ENCODE measurements at places on chromosomes 3 and 15. TPM values are rescaled to one million over a fixed set of nuclear protein-coding genes. Genes with fewer than 3 reads are reported as not detected.

The ERC2 gene
- not detected for total RNA-seq

- no peak for DNase-seq
- no peaks in the 10 kb centered on the region for H3K27me3 ChIP-seq
- no peaks in the 10 kb centered on the region for H3K36me3 ChIP-seq
These were observed 89.6 kb downstream of the CHST2 start for GRCh38 chr3:143208976-143209714.

The COL6A6 gene
- not detected for total RNA-seq

DNA sequence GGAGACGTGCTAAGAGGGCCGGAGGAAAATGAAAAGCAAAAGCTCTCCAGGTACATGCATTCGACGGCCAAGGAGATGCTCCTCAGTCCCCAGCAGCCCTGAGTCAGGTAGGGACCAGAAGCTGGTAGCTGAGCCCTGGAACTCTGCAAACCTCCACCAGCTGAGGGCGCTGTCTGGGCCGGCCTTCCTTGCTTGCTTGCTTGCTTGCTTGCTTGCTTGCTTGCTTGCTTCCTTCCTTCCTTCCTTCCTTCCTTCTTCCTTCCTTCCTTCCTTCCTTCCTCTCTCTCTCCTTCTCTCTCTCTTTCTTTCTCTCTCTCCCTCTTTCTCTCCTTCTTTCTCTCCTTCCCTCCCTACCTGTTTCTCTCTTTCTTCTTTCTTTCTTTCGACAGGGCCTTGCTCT, 94.6 kb upstream of the RASGRF1 start:
- H3K27me3 ChIP-seq, result peaks cover 2% of the 10 kb centered on the region
- H3K4me1 ChIP-seq, result no peaks in the 10 kb centered on the region
- no peak overlapping the region for H3K27ac ChIP-seq
- peak; percentile 31 for DNase-seq
- H3K36me3 ChIP-seq, result no peaks in the 10 kb centered on the region
- H3K4me3 ChIP-seq, result no peak overlapping the region

DNA sequence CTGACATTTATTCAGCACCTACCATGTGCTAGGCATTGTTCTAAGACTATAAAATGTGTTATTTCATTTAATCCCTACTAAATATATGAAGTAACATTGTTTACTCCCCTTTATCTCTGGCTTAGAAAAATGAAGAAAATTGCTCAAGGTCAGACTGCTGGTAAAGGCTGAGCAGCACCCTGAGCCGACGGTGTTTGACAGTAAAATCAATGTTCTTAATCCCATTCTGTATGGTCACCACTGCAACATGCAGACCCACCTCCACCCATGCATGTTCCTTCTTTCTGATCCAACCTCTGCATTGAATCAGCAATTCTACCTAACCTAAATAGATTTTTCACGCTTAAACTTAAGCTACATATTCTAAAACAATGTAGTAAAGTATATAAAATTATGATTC, 216.5 kb downstream of the ZBBX start:
- no peak overlapping the region for H3K27ac ChIP-seq
- no peak for DNase-seq
- H3K4me3 ChIP-seq, result no peak overlapping the region
- no peaks in the 10 kb centered on the region for H3K27me3 ChIP-seq
- no peaks in the 10 kb centered on the region for H3K36me3 ChIP-seq
- H3K4me1 ChIP-seq, result no peaks in the 10 kb centered on the region

DNA sequence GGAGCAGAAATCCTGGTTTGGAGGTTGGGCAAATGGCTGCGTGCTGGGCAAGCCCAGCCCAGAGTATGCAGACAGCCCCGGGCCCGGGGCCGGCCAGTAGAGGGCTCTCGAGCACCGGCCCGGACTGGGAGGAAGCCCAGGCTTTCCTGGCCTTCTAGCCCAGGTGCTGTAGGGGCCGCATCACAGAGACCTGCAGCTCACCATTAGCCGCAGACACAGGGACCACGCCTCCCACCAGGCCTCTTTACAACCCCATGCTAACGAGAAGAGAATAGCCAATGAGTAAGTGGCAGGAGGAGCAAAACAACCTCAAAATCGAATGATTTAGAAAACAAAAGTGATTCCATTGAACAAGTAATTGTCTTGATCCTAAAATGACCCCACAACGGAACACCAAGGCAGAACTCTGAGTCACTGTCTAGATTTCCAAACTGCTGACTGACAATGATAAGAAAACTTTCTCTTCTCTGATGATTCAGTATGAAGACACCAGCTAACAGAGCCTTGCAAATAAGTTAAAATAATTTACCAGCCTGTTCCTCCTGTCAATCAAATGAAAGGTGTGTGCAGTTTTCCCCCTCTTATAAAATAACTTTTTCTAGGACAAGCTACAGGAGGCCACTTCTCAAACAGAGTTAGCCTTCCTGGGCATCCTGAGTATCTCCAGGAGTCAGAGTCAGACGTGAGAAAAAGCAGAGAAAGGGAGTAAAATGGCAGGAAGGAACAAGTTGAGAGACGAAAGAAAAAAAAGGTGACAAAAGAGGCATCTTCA, 102.2 kb downstream of the DGKG start:
- H3K4me3 ChIP-seq, result no peak overlapping the region
- H3K27ac ChIP-seq, result no peak overlapping the region
- DNase-seq, result peak; percentile 68
- H3K27me3 ChIP-seq, result no peaks in the 10 kb centered on the region

The TRAT1 gene
- 54.5 TPM for total RNA-seq

DNA sequence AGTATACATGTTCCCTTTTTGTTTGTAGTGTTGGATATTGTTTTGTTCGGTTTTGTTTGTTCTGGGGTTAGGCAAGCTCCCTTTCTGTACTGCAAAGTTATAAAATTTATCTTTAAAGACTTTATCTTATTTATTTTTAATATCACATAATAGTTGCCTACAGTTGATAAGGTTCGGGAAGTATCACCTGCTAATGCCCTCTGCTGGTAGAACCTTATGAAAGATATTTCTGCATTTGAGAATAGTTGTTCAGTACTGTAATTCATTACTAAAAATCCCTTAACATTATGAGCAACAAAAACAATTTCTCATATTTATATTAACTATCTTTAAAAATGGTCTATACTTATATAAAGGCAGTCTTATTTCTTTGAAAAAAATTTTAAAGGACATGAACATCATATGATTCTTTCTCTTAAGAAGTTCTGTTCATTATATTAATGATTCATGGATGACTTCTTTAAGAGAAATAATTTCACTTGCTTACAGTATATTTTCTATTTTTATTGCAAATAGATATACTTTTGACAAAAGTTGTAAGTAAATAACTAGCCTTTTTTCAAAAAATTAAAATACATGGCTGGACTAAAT, 1126.8 kb downstream of the SI start:
- no peaks in the 10 kb centered on the region for H3K27me3 ChIP-seq

DNA sequence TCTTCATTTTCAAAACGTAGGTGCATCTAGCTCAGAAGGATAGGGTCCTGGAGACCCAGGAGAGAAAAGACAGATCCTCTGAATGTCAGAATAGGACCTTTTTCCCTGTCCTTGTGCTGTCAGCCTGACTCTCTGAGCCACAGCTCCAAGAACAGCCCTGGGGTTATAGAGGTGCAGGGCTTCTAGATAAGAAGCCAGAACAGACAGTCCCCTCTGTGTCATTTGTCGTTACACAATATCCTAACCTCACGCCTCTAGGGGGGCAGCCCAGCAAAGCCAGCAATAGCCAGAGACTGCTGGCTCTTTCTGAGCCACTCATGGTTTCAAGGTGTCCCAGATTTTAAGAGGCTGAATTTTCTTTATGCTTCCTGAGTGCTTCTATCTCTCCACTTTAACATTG, 153.2 kb upstream of the THBS1 start:
- peaks cover 28% of the 10 kb centered on the region for H3K27me3 ChIP-seq
- peak overlapping the region; percentile 5 for H3K4me3 ChIP-seq
- peaks cover 20% of the 10 kb centered on the region for H3K4me1 ChIP-seq
- DNase-seq, result no peak
- H3K36me3 ChIP-seq, result no peaks in the 10 kb centered on the region

The UROC1 gene
- total RNA-seq, result 0.13 TPM

GRCh38 chr15:64037116-64037515, 9.2 kb downstream of the DAPK2 start:
- H3K4me3 ChIP-seq, result no peak overlapping the region
- no peaks in the 10 kb centered on the region for H3K36me3 ChIP-seq
- H3K27ac ChIP-seq, result no peak overlapping the region
- DNase-seq, result no peak
- peaks cover 4% of the 10 kb centered on the region for H3K4me1 ChIP-seq

The MUC13 gene
- not detected for total RNA-seq

GRCh38 chr15:98900356-98900755, 107.2 kb downstream of the PGPEP1L start:
- peaks cover 3% of the 10 kb centered on the region for H3K36me3 ChIP-seq
- H3K27me3 ChIP-seq, result no peaks in the 10 kb centered on the region
- H3K4me1 ChIP-seq, result no peaks in the 10 kb centered on the region
- no peak for DNase-seq
- no peak overlapping the region for H3K4me3 ChIP-seq

The CYP1A2 gene
- total RNA-seq, result not detected

GRCh38 chr3:118936811-118937210, 97.8 kb downstream of the IGSF11 start:
- no peak overlapping the region for H3K27ac ChIP-seq
- no peak for DNase-seq
- H3K4me3 ChIP-seq, result no peak overlapping the region
- H3K27me3 ChIP-seq, result no peaks in the 10 kb centered on the region
- H3K36me3 ChIP-seq, result peaks cover 5% of the 10 kb centered on the region

DNA sequence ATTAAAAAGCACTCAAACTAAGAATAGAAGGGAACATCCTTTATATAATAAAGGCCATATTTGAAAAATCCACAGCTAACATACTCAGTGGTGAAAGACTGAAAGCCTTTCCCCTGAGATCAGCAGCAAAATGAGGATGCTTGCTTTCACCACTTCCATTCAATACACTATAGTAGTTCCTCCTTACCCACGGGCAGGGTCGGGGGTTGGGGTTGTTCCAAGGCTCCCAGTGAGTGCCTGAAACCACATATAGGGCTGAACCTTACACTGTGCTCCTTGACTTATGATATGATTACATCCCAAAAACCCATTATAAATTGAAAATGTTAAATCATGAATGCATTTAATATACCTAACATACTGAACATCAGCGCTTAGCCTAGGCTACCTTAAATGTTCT, 37.7 kb downstream of the ALDH1L1 start:
- H3K27ac ChIP-seq, result no peak overlapping the region
- no peaks in the 10 kb centered on the region for H3K36me3 ChIP-seq
- H3K27me3 ChIP-seq, result peaks cover 26% of the 10 kb centered on the region
- H3K4me1 ChIP-seq, result no peaks in the 10 kb centered on the region
- peak; percentile 5 for DNase-seq
- no peak overlapping the region for H3K4me3 ChIP-seq

- no peak overlapping the region for H3K4me3 ChIP-seq
- H3K27ac ChIP-seq, result no peak overlapping the region
- peaks cover 7% of the 10 kb centered on the region for H3K27me3 ChIP-seq
- H3K36me3 ChIP-seq, result no peaks in the 10 kb centered on the region
- no peak for DNase-seq
These were observed 25.2 kb upstream of the FNDC3B start for GRCh38 chr3:172014145-172014544.

GRCh38 chr3:185912512-185912911, 25.3 kb downstream of the TRA2B start:
- DNase-seq, result no peak
- no peak overlapping the region for H3K4me3 ChIP-seq
- peaks cover 43% of the 10 kb centered on the region for H3K36me3 ChIP-seq
- no peaks in the 10 kb centered on the region for H3K27me3 ChIP-seq
- peaks cover 3% of the 10 kb centered on the region for H3K4me1 ChIP-seq

- DNase-seq, result no peak
- H3K36me3 ChIP-seq, result peaks cover 57% of the 10 kb centered on the region
- no peak overlapping the region for H3K27ac ChIP-seq
- H3K4me1 ChIP-seq, result peaks cover 51% of the 10 kb centered on the region
- H3K4me3 ChIP-seq, result no peak overlapping the region
These were observed 25.8 kb downstream of the ST6GAL1 start for GRCh38 chr3:186955898-186956696.

GRCh38 chr15:90495067-90495466, 34.7 kb upstream of the CRTC3 start:
- H3K27me3 ChIP-seq, result no peaks in the 10 kb centered on the region
- peaks cover 77% of the 10 kb centered on the region for H3K36me3 ChIP-seq
- H3K4me3 ChIP-seq, result no peak overlapping the region

The ADAMTSL3 gene
- total RNA-seq, result not detected

DNA sequence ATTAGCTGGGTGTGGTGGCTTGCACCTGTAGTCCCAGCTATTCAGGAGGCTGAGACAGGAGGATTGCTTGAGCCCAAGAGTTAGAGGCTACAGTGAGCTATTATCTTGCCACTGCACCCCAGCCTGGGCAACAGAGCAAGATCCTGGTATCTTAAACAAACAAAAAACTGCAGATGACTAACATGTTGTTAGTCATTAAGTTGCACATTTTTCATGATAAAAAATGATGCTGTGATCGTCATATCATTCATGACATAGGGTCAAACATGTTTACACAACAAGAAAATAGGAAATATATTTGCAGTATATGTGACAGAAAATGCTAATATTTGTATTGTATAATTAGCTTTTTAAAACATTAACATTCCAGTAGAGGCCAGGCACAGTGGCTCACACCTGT, 20.2 kb upstream of the DAPK2 start:
- no peak overlapping the region for H3K27ac ChIP-seq
- peaks cover 26% of the 10 kb centered on the region for H3K4me1 ChIP-seq
- no peaks in the 10 kb centered on the region for H3K27me3 ChIP-seq
- DNase-seq, result no peak
- H3K36me3 ChIP-seq, result peaks cover 5% of the 10 kb centered on the region
- H3K4me3 ChIP-seq, result no peak overlapping the region

The TGM4 gene
- total RNA-seq, result not detected

The BAHD1 gene
- 25.7 TPM for total RNA-seq

DNA sequence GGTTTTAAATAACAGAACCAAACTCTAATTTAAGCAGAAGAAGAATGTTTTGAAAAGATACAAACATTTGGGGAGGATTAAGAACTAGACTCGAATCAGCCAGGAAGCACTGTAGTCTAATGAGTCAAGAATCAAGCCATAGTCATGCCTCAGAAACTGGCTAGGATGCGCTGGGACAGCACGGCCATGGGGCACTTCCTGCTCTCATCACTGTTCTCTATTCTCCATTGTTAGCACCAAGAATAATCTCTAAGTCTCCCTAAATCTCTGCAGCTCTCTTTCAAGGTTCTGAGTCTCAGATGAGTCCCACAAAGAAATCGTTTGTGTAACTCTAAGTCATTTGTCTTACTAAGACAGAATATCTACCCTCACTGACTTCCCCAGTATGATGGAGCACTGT, 399.0 kb upstream of the KCNMB2 start:
- H3K36me3 ChIP-seq, result no peaks in the 10 kb centered on the region
- no peaks in the 10 kb centered on the region for H3K4me1 ChIP-seq
- no peak overlapping the region for H3K4me3 ChIP-seq
- H3K27ac ChIP-seq, result no peak overlapping the region
- H3K27me3 ChIP-seq, result no peaks in the 10 kb centered on the region

The NR1I2 gene
- 0.26 TPM for total RNA-seq

The IL5RA gene
- total RNA-seq, result not detected

GRCh38 chr3:69370156-69370883, 15.6 kb downstream of the FRMD4B start:
- H3K4me3 ChIP-seq, result no peak overlapping the region
- peak; percentile 33 for DNase-seq
- no peaks in the 10 kb centered on the region for H3K36me3 ChIP-seq
- H3K27me3 ChIP-seq, result peaks cover 28% of the 10 kb centered on the region
- H3K27ac ChIP-seq, result no peak overlapping the region

- no peak overlapping the region for H3K4me3 ChIP-seq
- no peaks in the 10 kb centered on the region for H3K4me1 ChIP-seq
- H3K27ac ChIP-seq, result no peak overlapping the region
- peaks cover 12% of the 10 kb centered on the region for H3K27me3 ChIP-seq
- DNase-seq, result no peak
These were observed 311.0 kb downstream of the MCTP2 start for GRCh38 chr15:94542391-94542790.
